Fibroblast of the aortic adventitia (primary cell): ENCODE measurements at places on chromosomes 2 and 18.

GRCh38 chr2:217868911-217869334, 133.9 kb downstream of the TNS1 start:
- peak; percentile 82 for DNase-seq

DNA sequence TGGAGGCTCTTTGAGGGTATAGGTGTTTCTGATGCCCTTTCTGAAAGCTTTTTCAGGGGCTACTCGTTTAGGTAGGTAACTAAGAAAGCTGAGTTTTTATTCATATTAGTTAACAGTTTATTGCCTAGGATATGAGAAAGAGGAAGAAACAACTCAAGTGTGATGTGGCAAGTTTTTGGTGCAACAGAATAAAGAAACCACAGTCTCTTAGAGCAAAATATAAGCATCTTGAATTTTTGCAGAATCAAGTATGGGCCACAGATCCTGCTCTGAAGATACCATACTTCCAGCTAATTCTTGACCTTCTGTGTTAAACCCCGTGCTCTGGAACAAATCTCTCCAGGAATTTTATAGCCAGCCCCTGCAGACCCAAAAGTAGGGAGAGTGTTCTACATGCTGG, 147.7 kb upstream of the SLC1A4 start:
- no peak for DNase-seq

- peak; percentile 53 for DNase-seq
These were observed 222.8 kb downstream of the NAPG start for GRCh38 chr18:10748641-10749040.

DNA sequence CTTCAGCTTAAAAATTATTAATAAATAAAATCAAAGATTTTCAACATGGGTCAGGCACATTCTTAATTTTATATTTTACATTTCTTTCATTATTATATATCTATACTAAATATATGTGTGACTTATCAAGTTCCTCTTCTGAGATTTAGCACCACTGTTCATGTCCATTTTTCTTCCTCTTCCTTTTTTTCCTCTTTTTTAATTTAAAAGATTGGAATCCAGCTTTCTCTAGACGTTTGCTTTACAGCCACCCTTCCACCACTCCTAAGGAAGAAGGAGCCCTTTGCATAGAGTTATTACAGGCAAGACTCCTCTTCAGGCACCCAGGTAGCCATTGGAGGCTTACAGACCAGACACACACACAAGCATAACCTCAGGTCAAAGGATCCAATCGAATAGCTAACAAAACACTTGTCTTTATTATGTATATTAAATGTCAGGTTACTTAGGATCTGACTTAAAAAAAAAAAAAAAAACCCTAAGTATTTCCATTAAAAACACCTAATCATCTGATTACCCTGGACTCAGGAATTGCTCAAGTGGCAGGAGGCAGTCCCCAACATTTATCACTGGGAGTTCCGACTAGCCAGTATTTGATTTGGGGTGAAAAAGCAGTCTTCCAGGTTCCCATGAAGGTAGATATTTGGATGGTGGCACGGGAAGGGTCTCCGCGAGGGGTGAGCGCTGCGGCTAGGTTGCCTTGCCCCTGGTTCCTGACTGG, 2.4 kb upstream of the ZEB2 start:
- DNase-seq, result no peak

- no peak for DNase-seq
These were observed 3.3 kb upstream of the ALLC start for GRCh38 chr2:3654531-3655225.

DNA sequence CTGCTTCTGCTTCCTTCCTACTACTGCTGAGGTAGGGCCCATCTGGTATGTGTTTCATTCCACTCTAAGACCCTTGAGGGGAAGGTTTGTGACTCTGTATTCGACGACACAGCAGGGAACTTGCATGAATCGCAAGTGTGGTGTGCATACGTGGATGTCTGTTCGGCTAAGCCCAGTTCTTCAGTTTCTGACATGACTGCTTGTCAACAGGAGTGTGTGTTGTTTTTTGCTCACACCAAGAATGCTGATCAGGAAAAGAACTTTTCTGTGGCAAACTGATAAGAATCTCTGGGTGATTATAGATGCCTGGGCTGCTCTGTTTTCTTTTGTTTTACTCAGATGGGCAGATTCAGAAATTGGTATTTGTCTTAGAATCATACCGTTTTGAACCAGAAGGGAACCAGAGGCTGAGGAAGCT, 22.0 kb downstream of the TNFRSF11A start:
- no peak for DNase-seq

DNA sequence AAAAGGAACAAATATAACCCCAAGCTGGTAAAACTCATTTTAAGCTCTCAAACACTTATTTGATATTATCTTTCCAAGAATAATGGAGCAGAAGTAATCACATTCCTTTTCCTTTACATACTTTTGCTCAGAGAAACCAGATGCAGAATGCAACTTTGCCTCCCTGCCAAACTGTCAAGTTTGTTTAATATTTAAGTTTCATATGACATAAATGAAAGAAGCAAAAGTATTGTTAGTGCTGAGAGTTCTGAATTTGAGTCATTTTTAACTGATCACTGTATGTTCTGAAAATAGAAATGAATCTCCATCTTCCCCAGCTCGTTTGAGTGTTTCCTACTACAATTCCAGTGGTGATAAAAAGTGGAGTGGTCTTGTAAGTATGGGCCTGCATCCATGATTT, 423.4 kb downstream of the PID1 start:
- DNase-seq, result peak; percentile 69

- peak; percentile 14 for DNase-seq
These were observed 2.8 kb downstream of the CNDP2 start for GRCh38 chr18:74498712-74499627.
